ENCODE measurements at places on chromosomes 12 and 14.

DNA sequence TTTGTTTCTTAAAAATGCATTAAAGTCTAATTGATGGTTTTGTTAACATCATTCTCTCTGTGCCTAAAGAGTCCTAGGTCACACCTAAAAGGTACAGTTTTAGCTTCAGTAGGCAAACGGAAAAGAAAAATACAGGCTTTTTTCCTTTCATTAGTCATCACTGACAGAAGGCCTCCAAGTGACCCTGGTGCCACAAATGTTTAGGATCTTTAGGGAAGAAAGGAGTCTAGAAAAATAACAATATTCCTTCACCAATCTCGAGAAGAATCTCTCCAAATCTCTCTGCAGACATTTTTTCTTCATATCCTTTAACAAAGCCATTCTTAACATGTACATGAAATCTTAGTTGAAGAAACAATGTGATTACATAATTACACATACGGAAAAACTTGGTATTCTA is 2.0 kb downstream of the DENND5B start:
- DNase-seq: no peak

DNA sequence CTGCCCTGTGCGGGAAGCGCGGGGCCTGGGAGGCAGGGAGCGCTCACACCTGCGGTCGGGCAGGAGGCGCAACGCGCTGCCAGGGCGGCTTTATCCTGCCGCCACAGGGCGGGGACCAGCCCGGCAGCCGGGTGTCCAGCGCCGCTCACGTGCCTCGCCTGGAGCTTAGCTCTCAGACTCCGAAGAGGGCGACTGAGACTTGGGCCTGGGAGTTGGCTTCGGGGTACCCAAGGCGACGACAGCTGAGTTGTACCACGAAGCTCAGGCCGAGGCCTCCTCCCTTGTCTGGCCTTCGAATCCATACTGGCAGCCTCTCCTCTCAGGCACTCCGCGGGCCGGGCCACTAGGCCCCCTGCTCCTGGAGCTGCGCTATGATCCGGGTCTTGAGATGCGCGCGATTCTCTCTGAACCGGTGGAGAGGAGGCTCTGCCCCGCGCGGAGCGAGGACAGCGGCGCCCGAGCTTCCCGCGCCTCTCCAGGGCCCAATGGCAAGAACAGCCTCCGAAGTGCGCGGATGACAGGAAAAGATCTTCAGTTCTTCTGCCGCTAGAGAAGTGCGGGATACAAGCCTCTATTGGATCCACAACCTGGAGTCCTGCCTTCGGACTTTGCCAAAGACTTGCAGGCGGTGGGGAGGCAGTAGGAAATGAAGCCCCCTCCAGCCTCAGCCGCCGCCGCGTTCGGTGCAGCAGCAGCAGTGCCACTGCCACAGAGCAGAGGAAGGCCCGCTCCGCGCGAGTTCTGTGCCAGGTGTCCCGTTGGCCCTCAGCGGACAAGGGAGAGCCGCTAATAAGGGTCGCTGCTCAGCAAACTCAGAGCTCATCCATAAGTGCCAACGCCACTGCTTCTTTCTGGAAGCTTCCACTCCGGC is 6.8 kb downstream of the SIX1 start:
- no peak for DNase-seq

- no peak for DNase-seq
Observed at GRCh38 chr12:95687937-95688336, 102.6 kb downstream of the NTN4 start.

GRCh38 chr12:95593266-95593871 is 42.1 kb upstream of the USP44 start:
- DNase-seq: no peak

- DNase-seq: no peak
Observed at GRCh38 chr12:57215668-57216013, 953 bp upstream of the NXPH4 start.

GRCh38 chr12:76220980-76221379 is 127.2 kb downstream of the BBS10 start:
- DNase-seq: no peak

DNA sequence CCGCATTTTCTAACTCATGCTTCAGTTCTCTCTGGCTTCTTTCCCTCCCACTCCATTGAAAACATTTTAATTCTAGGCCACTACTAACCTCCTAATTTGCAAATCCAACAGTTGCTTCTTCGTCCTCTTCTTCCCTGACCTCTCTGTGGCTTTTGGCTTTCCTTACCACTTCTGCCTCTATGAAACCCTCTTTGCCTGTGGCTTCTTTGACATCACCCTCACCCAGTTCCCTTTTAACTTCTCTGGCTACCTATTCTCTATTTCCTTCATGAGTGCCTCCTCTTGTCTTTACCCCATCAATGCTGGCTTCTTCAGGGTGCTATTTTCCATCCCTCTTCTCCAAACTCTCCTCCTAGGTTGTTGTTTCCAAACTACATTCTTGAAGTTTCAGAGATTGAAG is 4.4 kb upstream of the HCFC2 start:
- DNase-seq: no peak

DNA sequence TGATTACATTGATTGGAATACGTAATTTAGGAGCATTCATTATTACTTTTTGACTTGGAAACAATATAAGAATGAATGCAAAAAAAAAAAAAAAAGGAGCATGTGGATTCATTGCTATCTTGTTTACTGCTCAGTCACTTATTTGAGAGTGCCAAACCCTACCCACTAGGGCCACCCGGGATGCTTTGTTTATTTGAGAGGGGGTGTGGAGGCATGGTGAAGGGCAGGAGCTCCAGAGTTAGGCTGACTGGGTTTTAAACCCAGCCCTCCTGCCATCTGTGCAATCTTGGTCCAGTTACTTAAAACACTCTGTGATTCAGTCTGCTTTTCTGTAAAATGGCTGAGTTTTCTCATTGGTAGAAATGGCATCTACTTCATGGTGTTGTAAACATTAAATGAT is 195.2 kb downstream of the RAD51B start:
- DNase-seq: no peak

GRCh38 chr12:3727877-3728632 is 24.9 kb downstream of the CRACR2A start:
- DNase-seq: peak; percentile 96

- no peak for DNase-seq
Observed at GRCh38 chr14:28653521-28653920, 113.1 kb upstream of the FOXG1 start.

DNA sequence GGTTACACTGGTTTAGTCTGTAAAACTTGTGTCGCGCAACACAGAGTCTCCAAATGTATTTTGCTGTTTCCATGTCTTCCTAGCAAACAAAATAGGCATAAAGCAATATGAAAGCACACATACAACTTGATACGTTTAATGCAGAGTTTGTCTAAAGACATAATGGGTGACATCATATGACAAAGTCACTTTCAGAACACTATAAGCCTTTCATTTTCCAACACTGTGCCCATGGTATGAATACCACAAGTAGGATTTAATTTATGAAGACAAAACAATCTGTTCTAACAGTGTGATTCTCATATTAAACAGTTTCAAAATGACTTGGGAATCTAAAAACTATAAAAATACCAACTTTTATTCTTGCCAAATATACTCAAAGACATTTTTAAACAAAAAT is 58.4 kb downstream of the PTPN21 start:
- no peak for DNase-seq

DNA sequence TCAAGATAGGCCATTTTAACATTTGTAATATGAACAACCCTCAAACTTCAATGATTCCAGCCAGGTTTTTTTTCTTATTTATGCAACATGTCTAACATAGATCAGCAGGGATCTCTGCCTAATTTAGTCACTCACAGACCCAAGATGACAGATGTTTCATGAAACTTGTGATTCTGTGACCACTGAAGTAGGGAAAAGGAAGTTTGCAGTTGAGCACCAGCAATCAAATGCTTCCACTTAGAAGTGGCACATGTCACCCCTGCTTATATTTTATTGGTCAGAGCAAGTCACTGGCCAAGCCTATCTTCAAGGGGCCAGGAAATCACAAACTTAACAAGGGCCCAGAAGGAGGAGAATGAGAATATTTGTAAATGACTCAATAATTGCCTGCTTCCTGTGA is 150.6 kb downstream of the BCAT1 start:
- DNase-seq: peak; percentile 50

- DNase-seq: no peak
Observed at GRCh38 chr14:53062856-53063255, 90.3 kb downstream of the DDHD1 start.

- DNase-seq: no peak
Observed at GRCh38 chr12:47509398-47509851, 196.4 kb downstream of the RPAP3 start.

DNA sequence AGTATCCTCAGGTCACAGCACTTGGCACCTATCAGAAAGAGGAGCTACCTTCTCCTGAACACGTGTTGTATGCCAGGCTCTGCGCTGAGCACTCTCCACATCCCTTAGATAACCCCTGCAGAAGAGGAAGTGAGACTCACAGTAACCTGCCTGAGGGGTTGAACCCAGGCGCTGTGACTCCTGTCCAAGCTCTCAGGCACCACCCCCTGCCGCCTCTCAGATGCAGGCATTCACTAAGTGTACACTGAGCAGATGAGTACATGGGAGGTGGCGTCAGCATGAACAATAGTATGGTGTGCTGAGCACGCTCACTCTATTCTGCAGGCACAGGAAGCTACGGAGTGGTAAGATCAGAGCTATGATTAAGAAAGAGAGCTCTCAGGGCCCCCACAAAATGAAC is 21.0 kb upstream of the RIC8B start:
- no peak for DNase-seq

DNA sequence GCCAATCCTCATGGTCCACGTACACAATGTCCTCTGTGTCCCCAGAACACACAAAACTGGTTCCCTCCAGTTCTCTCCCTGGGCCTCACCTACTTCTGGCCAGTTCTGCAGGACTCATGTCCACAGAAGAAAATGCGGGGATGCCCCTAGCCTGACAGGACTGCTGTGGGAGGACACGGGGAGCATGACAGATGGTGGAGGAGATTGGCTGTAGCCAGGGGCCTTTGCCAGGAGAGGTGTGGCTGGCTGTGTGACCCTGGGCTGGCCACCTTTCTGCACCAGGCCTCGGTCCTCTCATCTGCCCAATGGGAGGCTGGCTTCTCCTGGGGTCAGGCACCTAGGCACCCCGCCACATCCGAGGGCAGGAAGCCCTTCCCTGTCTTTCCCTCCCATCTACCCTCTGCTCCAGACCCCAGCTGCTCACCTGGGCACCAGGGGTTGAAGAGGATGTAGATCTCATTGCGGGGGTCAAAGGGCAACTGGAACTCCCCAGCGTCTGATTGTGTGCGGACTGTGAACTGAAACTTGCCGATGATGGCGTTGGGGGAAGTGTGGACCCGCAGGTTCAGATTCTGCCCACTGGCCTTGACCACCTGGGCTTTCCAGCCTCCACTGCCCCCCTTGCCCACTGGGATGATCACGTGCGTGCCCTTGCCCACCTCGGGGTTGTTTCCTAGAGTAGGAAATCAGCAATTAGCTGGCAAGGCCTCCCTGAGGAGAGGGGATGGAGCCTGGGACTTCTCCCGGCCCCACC is 2.8 kb downstream of the TGM1 start:
- no peak for DNase-seq

DNA sequence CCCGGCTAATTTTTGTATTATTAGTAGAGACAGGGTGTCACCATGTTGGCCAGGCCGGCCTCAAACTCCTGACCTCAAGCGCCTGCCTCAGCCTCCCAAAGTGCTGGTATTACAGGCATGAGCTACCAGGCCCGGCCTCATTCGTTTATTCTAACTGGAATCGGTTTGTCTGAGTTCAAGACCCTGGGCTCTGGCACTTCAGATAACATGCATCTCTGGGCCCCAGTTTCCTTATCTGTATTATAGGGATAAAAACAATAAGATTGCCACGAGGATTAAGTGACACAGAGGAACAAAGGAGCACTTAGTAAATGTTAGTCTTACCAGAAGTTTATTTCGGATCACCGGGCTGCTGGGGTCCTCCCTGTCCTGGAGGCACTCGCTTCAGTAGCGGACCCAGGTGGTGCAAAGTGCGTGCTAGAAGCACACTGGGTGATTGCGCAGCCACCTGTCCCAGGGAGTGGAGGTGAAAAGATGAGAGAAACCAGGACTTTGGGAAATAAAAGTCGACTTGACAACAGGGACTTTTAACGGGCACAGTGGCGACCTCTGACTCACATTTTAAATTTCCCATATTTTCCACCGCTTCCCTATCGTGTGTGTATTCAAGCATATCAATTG is 37.5 kb downstream of the ACACB start:
- DNase-seq: no peak

DNA sequence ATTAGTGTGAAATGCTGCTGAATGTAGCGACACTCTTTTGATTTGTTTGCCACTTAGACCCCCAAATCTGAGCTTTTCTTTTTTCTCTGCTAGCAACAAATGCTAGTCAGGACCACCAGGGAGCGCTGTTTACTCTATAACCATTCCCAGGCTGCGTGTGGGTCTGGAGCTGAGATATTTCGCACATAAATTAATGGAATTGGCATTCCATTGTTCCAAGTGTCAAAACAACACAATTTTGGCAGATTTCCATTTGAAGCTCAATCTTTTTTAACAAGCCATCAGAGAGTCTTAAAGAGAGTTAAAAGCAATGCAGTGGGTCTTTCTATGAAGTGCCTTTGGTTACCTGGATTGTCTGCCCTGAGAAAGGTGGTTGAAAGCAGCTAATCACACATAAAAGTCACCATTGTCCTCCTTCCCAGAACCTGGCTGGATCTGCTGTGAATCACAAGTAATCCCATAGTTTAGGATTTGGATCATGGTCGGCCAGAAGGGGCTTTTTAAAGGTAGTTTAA is 7.4 kb upstream of the TMEM132C start:
- DNase-seq: peak; percentile 27

DNA sequence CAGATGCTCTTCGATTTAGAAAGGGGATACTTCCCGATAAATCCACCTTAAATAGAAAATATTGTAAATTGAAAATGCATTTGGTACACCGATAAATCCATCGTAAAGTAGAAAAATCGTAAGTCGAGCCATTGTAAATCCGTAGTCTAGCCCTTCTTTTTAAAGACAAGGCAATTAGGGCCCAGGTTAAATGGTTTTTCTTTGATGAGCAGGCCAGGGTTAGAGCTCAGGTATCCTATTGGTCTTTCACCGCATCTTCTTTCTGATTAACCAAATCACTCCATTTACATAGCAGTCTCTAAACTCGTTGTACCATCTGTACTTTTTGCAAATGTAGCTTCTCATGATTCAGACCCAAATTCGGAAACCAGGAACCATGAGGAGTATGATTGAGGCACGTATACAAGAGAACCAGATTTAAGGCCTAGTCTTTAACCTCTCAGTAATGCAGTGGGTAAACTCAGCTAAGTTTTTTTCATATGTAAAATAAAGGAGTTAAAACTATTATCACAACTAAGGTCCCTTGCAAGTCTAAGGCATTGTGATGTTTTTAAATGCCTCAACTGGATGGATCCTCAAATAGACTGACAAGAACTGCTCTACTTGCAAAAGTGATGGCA is 2.2 kb upstream of the YAF2 start:
- DNase-seq: no peak

DNA sequence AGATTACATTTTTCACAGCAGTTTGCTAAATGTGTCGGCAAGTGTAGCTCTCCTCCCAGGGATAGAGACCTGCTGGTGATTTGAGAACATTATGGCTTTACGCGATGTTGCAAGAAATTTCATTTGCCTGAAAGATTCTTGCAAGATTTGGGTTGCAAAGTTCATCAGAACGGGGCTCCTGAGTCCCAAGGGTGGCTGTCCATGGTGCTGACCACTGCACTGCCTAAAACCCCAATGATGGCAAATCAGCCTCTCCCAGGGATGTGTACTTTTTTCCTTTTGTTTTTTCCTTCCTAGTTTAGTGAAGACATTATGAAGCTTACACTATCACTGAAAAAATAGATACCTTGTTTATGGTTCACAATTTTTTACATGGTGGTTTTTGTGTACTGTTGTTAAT is 85.4 kb downstream of the WSCD2 start:
- no peak for DNase-seq

GRCh38 chr14:53108292-53109104 is 44.6 kb downstream of the DDHD1 start:
- peak; percentile 21 for DNase-seq

GRCh38 chr14:95902273-95902826 is 25.7 kb downstream of the TUNAR start:
- no peak for DNase-seq

All from Jurkat, Clone E6-1 (cell line).